ENCODE measurements at places on chromosomes 13 and 19. TPM values are rescaled to one million over a fixed set of nuclear protein-coding genes. Genes with fewer than 3 reads are reported as not detected.

- no peaks in the 10 kb centered on the region for H3K4me1 ChIP-seq
- H3K27ac ChIP-seq: no peak overlapping the region
- no peaks in the 10 kb centered on the region for H3K36me3 ChIP-seq
- H3K27me3 ChIP-seq: no peaks in the 10 kb centered on the region
- DNase-seq: peak; percentile 13
- peak overlapping the region; percentile 63 for H3K4me3 ChIP-seq
These were observed 102.3 kb upstream of the ABCC4 start for GRCh38 chr13:95403349-95404140.

GRCh38 chr13:66778461-66778860, 451.7 kb downstream of the PCDH9 start:
- no peak overlapping the region for H3K27ac ChIP-seq
- no peak for DNase-seq
- H3K36me3 ChIP-seq: no peaks in the 10 kb centered on the region
- no peak overlapping the region for H3K4me3 ChIP-seq

- H3K27me3 ChIP-seq: peaks cover 27% of the 10 kb centered on the region
- no peak for DNase-seq
- H3K36me3 ChIP-seq: no peaks in the 10 kb centered on the region
- no peaks in the 10 kb centered on the region for H3K4me1 ChIP-seq
- no peak overlapping the region for H3K4me3 ChIP-seq
- no peak overlapping the region for H3K27ac ChIP-seq
These were observed 23.2 kb downstream of the CABP5 start for GRCh38 chr19:48020686-48021085.

DNA sequence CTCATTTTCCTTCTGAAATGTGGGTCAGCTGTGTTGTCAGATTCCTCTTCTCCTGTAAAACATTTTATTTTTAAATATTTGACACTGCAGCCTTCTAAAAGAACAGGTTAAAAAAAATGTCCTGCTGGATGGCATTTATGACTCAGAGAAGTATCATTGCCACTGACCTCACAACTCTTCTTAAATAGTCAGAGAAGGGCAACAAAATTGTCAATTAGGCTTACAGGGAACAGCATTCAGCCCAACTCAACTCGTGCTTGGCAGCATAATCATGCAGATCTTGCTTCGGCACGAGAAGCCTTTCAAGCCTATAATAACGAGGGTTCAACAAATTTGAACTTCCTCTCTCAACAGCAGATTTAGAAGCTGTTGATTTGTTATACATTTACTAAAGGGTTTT, 296.7 kb upstream of the DACH1 start:
- no peaks in the 10 kb centered on the region for H3K36me3 ChIP-seq
- peak; percentile 52 for DNase-seq
- peaks cover 20% of the 10 kb centered on the region for H3K4me1 ChIP-seq
- H3K4me3 ChIP-seq: no peak overlapping the region
- no peaks in the 10 kb centered on the region for H3K27me3 ChIP-seq
- H3K27ac ChIP-seq: no peak overlapping the region

DNA sequence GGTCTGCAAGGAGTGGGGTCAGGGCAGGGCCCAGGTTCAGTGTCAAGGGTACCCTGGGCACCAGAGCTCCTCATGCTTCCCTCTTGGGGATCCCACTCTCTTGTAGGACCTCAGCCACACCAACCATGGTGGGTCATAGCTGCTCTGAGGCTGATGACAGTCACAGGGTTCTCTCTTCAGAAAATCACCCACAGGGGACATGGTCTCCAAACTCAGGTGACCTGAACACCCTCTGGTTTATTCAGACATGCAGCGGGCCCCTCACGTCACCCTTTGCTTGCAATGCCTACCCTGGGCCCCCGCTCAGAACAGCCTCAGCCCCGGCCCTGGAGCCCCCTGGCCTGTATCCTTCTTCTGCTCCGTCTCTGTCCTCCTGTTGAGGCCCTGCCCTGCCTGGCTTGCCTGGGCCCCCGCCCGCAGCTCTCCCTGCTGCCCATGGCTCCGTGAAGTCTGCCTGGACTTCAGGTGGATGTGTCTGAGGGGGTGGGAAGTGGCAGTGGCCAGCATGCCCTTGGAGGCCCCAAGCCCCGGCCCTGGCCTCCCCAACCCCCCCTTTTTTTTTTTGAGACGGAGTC, 20.4 kb downstream of the CHERP start:
- H3K27ac ChIP-seq: no peak overlapping the region
- H3K4me3 ChIP-seq: no peak overlapping the region
- no peaks in the 10 kb centered on the region for H3K27me3 ChIP-seq
- no peak for DNase-seq
- H3K4me1 ChIP-seq: no peaks in the 10 kb centered on the region

- no peaks in the 10 kb centered on the region for H3K4me1 ChIP-seq
- H3K36me3 ChIP-seq: no peaks in the 10 kb centered on the region
- H3K4me3 ChIP-seq: no peak overlapping the region
- no peaks in the 10 kb centered on the region for H3K27me3 ChIP-seq
These were observed 44.4 kb upstream of the SPATA13 start for GRCh38 chr13:24116131-24116530.

The FGF22 gene
- total RNA-seq: 1.3 TPM

The GJA3 gene
- 1.2 TPM for total RNA-seq
